ENCODE measurements at places on chromosomes 2 and 18.

DNA sequence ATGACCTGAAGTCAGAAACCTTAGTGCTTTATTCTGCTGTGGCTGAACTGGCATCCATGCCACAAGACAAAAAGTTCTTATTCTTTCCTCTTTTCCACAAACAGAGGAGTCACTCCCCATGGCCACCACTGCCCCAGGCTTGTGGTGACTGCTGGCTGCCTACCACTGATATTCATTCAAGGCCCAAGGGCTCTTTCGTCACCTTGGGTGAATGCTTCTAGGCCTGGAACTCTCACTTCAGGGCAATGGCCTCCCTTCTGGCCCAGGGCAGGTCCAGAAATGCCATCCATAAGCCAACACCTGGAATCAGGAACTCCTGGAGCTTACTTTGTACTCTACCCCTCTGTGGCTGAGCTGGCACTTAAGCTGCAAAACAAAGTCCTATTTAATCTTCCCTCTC, 109.8 kb downstream of the NAT8 start:
- no peak for DNase-seq

GRCh38 chr18:4789506-4789905, 334.4 kb upstream of the DLGAP1 start:
- DNase-seq, result no peak

DNA sequence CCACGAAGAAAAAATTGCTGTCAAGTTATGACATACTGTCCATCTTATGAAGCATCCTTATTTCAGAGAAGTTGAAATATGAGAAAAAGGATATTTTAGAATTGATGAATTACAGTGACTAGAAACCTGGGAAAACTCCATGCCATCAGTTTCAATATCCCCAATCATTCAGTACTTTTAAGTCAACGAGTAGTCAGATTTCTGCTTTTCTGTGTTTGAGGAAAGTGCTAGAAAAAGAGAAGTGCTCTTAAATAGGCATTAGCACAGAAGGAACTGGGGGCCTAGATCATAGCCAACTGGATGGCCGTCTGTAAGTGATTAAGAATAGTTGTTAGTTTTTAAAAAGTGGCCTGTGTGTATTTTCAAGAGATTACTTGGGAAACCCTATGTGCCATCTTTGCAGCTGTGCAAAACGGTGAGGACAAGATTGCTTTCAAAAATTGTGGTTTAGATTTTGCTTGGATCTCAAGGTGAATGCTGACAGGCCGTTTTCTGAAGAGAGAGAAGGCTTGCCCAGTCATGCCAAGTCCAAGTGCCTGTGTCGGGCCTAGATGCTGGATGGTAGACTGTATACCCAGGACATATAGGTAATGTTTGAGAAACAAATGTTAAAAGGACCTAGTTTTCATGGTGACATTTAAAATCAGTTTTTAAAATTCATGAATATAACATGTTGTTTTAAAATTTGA, 5.1 kb downstream of the NEDD4L start:
- no peak for DNase-seq

DNA sequence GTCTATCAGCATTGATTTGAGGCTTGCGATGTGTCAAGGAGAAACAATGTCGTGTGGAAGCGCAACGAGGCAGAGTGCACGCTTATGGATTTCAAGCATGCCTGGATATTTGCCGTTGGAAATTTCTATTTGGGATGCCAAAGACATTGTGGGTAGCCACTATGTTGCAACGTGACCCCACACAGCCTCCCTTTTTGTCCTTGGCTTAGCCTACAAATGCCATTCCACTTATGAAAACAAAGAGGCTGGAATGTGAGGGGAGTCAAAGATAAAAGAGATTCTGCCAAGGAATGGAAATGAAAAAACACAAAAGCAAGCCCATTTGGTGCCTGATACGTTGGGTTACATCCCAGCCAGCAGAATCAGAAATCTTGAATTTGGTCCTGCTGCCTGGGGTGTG, 721.2 kb downstream of the GALR1 start:
- no peak for DNase-seq

DNA sequence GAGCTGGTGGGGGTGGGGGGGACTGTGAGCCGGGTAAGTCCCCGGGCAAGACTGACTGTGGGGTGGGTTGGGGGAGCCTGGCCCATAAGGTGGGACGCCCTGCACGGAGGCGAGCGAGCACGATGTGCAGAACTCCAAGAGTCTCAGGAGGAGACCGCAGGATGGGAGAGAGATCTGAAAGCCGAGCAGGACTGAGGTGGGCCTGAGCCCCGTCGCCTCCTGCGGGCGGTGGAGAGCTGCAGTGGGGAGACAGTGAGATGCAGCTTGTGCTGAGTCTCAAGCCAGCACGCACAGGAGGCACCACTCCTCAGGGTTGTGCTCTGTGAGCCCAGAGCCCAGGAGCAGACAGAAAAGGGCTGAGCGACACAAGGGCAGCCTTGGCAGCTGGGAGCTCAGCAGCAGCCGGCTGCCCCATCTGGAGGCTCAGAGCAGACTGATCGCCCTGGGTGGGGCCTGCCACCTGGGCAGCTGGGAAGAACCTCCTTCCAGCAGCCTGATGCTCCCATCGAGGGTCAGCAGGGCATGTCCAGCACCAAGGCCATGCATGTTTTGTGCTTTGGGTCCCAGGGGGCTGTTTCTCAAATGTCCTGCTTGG, 15.9 kb downstream of the ARHGEF4 start:
- DNase-seq, result no peak

DNA sequence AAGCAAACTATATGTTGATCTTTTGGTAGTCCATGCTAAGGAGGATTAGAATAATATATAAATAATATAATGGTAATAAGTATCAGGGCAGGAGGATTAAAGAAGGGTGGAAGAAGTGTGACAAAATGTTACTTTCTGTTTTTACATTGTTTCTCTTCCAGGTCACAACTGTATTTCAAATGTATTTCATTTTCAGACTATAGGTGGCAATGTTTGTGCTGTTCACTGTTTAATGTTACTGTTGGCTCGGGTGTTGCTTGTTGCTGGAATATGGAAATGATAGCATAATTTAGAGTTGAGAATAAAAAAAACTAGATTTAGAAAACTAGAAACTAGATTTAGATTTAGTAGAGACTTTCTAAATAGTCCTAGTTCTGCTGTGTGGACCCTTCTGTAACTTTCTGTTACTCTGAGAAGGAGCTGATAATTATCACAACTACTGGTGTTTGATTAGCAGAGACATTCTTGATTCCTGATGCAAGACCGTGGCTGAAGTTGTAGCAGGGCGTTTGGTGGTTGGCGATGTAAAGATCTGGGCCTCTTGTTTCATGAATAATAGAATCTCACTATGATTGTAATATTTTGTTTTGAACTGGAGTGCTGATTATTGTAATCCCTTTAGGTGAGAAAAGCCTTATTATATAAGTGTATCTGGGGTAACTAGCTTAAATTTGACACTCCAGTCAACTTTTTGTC, 7.9 kb downstream of the NEDD4L start:
- no peak for DNase-seq

GRCh38 chr2:24461685-24462084, 29.4 kb upstream of the NCOA1 start:
- no peak for DNase-seq

DNA sequence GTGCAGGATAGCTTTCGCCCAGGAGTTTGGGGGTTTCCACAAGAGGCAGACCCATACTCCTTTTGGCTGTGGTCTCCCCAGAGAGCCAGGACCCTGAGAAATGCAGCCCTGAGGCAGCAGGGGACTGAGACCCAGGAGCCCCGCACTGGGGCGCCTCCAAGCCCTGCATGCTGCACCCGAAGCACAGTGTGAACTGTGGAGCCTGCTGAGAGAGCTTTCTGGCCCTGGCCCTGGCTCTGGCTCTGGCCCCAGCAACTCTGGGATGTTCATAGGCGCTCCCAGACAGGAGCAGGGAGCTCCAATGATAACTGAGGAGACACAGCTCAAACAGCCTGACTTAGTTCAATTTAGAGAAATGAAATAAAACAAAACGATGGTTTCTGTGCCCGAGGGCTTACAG, 96.4 kb upstream of the TEX51 start:
- no peak for DNase-seq

DNA sequence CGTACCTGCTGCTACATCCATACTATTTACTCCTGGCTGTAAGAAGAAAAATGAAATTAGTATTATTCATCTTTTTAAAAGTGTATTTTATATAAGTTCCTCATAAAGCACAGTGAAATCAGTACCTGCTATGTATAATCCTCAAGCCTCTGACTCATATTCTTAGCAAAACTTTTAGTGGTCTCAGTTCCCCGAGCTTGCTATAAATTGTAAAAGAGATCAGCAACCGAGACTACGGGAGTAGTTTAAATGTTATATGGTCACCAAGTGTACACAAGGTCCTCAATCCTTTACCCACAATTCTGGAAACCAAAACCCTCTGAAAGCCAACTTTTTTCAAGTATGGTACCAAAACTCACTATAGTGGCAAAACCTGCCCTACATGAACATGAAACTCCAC, 24.2 kb downstream of the PRPF40A start:
- no peak for DNase-seq

DNA sequence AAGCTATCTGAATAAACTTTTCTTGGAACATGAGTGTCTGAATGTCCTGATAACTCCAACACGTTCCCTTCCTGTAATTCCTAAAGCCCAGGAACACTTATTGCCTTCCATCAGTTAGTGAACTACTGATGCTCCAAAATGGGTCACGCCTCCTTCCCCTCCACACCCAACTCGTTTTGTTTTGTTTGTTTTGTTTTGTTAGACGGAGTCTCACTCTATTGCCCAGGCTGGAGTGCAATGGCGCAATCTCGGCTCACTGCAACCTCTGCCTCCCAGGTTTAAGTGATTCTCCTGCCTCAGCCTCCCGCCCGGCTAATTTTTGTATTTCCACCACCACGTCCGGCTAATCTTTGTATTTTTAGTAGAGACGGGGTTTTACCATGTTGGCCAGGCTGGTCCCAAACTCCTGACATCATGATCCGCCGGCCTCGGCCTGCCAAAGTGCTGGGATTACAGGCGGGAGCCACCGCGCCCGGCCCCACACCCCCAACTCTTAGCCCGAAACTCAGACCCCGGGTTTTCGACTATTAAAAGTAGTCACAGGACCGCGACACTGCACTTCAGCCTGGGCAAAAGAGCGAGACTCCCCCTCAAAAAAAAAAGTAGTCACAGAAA, 774 bp downstream of the IER3IP1 start:
- no peak for DNase-seq

DNA sequence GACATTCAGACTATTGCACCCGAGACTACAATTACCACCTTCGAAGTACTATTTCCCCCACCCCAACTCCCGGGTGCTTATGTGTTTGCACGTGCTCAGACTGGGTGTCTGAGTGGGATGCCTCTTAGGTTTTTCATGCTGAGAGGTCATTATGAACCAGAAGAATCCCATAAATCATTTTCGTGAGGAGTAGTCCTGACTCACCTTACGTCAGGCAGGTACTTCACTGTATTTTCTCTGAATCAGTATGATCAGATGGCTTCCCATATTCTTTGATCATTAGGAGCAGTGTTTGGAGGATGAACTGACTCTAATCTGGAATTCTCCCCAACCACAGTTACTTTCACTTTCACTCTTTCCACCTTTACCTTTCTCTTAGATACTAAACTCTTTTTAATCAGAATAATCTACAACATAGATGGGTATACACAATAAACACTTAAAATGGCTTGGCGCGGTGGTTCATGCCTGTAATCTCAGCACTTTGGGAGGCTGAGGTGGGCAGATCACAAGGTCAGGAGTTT, 38.4 kb upstream of the STAT4 start:
- no peak for DNase-seq

GRCh38 chr2:152920846-152921245, 202.4 kb downstream of the ARL6IP6 start:
- no peak for DNase-seq

DNA sequence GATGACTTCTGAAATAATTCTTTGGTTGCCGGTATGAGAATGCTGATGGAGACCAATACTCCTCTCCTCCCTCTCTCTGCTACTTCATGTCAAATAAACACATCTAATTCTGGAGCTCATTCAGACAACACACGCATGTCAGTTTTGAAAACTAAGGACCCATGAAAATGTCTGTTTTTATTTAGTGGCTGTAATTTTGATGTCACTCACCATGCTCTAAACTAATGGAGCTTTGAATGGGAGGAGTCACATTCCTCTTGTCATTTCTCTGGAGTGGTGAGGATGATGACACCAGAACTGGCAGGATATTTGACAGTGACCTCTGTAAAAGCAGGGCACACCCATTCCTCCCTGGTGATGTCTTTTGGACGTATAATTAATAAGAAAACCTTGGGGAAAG, 163.0 kb downstream of the PHLPP1 start:
- no peak for DNase-seq

GRCh38 chr18:54020966-54021365, 203.5 kb downstream of the MBD2 start:
- DNase-seq, result no peak
